Prostate gland (tissue), 2 donors: ENCODE measurements at places on chromosomes 1 and 21.
A peak's percentile ranks its signal among the peaks of the same experiment; 100 is the strongest.

GRCh38 chr1:167104256-167104633 is 10.4 kb downstream of the STYXL2 start:
- no peak for DNase-seq

DNA sequence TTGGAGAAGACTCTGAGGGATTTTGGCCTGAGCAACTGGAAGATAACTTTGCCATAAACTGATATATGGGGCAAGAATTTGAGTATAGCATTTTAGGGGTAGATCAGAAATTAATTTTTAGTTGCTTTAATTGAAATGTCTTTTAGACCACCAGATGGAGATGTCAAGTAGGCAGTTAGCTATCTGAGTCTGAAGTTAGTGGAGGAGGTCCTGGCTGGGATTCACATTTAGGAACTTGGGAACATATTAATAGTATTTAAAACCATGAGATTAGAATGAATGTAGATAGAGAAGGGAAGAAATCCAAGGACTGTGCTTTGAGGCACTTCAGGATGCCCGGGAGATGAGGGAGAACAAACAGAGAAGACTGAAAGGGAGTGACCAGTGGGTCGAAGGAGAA is 32.6 kb downstream of the SLC44A3 start:
- no peak for DNase-seq

GRCh38 chr1:36818771-36819170 is 215.5 kb downstream of the GRIK3 start:
- no peak for DNase-seq

DNA sequence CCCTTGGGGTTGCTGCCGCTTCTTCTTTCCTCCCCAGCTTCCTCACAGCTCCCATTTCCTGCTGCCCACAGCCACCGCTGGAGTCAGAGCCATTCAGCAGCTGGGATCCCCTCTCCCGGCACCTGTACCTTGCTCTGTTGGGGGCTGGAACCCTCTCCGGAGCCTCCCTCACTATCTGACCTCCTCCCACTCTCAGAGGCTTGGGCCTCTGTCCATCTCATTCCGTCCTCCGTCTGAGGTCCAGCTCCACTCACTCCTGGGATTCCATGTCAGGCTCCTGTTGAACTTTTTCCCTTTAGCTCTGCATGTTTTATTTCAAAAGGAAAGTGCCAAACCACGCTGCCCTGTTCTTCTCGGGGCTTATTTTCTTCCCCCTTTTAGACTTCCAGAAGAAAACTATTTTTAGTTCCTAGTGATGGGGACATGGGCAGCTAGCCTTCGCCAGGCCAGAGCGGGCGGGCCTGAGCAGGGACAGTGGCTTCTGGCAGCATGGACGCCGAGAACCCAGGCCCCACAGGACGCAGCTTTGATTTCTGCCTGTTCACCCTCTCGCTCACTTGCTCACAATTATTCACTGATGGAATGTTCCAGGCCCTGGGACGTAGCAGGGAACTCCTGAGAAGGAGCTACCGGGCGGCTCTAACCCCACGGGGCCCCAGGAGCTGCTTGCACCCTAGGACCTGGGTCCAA is 79.2 kb downstream of the ARHGEF10L start:
- no peak for DNase-seq

DNA sequence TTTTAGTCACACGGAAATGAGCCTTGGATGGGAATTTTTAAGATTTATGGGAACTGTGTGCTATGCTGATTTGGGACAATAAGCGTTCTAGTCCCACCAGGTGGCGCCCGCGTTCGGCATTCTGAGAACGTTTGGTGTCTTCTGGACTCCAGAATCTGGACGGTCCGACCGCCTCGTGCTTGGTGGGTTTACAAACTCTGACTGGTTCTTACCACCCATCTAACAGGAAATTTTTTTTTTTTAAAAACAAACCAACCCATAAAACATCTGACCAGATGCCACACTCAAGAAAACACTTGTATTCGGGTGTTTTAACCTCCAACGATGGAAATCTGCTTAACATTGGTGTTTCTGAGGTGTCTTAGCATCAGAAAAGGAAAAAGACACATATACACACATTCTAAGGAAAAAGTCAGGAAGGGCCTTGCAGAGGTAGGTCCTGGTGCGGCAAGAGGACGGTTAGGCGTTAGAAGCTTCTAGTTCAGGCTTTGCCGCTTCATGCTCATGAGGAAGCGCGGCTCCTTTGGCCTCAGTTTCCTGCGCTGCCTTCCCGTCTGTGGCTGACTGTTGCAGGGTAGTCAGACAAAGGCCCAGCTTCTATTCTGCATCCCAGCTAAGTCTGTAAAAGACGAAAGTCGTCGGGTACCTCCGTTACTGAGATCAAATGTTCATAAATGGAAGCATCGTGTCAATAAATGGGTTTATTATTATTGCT is 814 bp upstream of the DYRK3 start:
- DNase-seq, result peak; percentile 92
